ENCODE measurements at places on chromosomes 4 and X.

GRCh38 chrX:133250184-133251100, 32.3 kb upstream of the TFDP3 start:
- no peak for DNase-seq

- no peak for DNase-seq
Measured at GRCh38 chr4:152062936-152063620, 302.3 kb upstream of the GATB start.

DNA sequence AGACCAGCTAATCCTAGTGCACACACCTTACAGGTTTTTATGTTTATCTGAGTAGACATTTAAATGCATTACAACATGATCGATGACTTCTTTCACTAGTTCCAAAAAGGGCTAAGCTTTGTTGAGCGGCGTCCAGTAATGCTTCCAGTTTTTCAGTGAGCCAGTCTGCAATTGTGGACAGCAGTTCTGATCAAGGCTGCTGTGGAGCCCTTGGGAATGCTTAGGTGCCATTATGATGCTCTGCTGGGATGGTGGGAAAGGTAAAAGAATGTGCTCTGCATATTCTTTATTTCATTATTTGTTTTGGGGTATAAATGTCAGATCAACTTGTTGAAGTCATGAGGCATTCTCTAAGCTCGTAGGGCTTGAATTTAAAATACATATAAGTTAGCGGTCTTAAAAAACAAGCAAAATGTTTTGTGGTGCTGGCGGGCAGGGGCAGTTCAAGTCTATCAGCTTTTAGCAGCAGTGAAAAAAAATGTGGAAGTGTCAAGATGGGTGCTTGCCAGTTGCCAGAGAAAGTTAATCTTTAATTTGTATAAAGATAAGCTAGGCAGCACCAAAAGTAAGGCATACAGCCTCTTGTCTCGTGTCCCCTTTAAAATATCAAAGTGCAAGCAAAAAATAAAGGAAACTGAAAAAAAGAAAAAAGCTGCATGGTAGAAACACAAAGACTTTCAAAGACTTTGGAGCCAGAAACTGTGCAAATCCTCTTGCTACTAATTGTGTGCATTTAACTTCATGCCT, 5.8 kb downstream of the MID1IP1 start:
- no peak for DNase-seq

GRCh38 chr4:107977482-107977881, 12.2 kb upstream of the HADH start:
- DNase-seq = no peak

DNA sequence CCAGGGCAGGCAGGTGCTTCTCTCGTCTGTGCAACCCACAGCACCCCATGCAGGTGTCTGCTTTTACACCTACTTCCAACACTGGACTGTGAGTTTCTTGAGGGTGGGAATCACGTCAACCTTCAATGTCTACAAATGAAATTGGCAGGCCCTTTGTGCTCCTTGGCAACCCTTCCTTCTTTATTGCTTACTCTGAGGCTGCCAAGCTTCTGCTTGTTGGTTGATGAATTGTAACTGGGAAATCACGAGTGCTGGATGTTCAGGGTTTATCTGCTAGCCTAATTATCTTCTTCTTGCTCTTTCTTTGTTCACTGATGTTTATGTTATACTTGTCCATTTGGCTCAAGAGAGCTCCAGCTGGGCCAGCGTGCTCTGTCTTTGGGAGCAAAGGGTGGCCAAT, 2.5 kb upstream of the DGAT2L6 start:
- DNase-seq = no peak

- DNase-seq = no peak
Measured at GRCh38 chr4:161522031-161522430, 641.8 kb downstream of the FSTL5 start.

DNA sequence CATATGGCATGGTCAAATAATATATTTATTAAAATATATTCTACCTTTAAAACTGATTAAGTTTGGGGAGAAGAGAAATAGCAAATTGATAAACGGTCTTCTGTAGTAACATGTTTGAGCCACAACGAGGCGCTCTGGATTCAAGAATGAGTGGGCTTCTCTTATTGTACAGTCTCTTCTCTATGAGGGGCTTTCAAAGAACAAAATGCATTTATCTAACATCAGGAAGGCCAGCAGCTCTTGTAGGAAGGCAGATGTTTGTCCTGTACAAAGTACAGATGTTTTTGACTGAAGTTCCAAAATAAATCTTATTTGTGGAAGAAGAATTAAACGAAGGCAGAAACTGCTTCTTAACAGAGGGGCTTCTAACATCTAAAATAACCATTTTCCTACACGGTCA, 153.6 kb downstream of the RASL11B start:
- peak; percentile 10 for DNase-seq

- no peak for DNase-seq
Measured at GRCh38 chr4:52837716-52838558, 24.2 kb upstream of the RASL11B start.

DNA sequence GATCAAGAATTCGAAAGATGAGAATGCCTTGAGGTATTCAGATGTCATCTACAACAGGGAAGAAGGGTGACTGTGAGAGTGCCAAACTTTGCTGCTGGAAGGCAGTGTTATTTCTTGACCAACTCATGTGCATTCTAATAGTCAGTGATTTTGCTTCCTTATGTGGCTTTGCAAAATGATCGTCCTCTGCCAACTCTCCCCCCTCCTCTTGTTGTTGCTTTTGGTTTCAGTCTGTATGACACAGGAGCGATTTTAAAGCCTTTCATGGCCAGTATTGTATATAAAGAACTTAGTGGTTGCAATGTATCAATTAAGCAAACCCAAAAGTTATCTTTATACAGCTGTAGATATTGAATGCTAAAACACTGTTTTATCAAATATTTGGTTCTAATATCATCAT, 379.1 kb downstream of the IL1RAPL1 start:
- no peak for DNase-seq

DNA sequence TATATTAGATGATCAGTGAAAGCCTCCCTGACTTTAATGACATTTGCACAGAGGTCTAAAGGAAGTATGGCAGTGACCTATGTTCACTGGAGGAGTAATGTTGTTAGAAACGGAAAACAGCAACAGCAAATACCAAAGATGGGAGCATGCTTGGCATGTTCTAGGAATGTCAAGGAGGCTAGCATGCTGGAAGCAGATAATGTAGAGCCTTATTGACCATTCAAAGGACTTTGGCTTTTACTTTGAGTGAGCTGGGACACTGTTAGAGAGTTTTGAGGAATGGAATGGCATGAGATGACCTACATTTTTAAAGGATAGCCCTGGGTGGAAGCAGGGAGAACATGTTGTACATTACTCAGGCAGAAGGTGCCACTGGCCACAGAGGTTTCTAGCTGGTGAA, 6.0 kb downstream of the RPA4 start:
- DNase-seq = no peak

DNA sequence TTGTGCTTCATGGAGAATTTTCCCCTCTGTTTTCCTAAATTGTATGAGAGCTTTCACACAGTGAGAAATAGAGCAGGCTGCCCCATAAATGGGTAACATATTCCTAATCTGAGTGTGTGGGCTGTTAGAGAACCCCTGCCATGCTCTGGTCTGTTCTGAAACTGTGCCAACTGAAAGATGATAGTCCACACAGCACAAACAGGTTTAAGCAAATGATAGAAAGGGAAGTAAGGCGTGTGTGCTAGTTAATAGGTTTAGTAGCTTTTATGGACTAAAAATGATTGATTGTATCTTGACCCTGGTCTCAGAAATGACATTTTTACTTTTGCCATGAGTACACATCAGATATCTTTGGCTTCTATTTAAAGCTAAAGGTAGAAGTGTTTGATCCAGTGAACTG, 106.2 kb downstream of the PRRG1 start:
- no peak for DNase-seq

DNA sequence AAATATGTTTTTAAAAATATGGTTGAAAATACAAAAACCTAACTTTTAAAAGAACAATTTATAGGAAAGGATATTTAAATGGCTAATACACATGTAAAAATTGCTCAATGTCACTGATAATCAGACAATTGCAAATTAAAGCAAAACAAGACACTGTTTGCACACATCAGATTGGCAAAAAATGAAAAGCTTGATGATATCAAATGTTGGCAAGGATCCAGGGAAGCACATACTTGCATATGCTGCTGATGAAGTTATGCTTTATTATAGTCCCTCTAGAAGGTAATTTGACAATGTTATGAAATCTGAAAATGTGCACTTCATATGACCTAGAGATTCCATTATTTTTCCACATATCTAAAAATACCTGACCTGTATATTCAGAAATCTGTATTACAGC, 45.7 kb upstream of the EPGN start:
- no peak for DNase-seq

DNA sequence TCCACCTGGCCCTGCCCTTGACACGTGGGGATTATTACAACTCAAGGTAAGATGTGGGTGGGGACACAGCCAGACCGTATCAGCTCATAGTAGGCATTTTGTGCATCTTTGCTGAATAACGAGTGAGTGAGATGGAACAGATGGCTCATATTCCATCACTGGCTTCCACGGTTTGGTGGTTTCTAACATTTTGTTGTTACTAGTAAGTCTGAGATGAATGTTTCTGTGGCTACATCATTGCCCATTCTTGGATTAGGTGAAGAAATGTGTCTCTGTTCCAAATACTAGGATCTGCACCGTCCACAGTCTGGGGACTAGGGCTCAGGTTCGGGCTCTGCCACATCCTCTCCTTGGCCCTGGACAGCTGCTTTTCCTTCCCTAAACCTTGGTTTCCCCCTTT, 3.6 kb downstream of the ABLIM2 start:
- DNase-seq = no peak

GRCh38 chr4:29588617-29589016, 1131.6 kb upstream of the PCDH7 start:
- DNase-seq = no peak

DNA sequence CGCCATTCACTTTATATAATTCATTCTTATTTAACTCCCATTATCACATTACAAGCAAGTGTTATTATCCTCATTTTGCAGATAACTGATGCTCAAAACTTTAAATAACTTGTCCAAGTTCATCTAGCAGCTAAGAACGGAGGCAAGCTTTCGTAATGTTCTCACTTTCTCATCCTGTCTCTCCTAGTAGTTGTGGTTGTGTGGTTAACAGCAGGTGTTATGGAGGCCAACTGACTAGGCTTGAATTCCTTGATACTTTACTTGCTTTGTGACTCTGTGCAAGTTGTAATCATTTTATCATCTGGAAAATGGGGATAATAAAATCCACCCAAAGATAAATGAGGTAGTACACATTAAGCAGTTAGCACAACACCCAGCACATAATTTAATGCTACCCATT, 109.9 kb upstream of the PTPN13 start:
- no peak for DNase-seq

DNA sequence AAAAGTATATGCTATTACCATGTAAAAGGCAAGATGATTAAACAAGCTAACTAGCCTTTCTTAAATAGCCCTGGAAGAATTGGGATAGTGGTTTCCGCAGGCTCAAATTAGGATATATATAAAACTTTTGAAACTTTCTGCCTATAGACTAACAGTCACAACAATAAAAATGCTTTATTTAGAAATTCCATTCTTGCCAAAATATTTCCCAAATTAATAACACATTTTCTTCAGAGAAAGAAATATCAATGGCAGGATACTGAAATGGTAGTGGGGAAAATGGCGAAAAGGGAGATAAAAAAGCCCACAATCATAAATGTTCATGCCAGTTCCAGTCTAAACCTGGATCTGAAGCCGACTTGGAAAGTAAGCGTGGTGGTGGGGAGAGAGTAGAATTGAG, 56.0 kb downstream of the MAD2L1 start:
- no peak for DNase-seq

- no peak for DNase-seq
Measured at GRCh38 chrX:27162496-27162895, 300.6 kb downstream of the PPP4R3C start.

GRCh38 chr4:91826186-91826585, 477.6 kb upstream of the GRID2 start:
- DNase-seq = no peak

GRCh38 chrX:107978071-107978470, 4.1 kb downstream of the TEX13B start:
- no peak for DNase-seq

DNA sequence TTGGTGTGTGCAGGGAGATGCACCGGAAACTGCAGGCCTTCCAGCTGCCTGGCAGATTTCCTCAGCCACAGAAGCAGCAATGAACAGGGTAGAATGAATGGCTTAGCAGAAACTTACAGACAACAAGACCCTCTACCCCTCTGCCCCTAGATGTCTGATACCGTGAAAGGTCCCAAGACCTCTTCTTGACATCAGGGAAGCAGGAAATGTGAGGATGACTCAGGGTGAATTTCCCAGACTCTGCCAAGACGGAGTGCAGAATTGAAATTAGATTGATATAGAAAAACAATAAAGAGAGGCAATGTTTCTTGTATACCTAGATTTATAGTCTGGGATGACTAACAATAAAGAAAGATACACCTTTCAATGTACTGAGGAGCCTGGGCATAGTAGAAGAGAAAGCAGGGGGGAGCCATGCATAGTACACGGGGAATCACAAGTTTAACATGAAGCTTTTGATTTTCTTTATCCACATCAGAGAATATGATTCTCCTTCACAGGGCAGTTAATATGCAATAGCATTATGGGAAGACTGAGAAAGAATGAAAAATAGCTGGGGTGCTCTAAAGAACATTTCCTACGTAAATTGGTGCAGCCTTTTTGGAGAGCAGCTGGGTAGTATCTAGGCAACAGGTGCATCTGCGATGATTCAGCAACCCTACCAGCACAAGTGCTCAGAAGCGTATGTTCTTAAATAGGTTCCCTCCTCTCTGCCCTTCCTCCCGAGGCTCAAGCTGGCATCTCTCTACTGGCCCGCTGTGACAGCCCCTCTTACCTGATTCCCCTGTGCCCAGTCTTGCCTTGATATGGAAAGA, 18.3 kb upstream of the CXCR3 start:
- no peak for DNase-seq

DNA sequence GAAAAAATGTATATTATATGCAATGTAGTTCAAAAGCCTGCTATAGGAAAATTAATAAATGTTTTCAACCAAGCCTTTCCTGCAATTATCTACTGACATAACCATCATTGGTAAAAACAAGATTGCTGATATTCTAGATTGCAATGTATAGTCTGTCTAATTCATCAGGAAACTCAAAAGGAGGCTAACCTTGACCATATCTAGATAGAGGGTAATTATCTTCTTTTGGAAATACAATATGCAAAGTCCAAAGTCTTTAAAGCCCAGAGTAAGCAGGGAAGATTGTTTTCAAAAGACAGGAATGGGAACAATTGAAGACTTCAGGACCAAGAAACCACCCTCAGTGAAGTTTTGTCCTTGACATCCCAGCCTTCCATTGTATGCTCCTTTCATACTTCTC, 123.1 kb upstream of the GLRA2 start:
- DNase-seq = no peak

DNA sequence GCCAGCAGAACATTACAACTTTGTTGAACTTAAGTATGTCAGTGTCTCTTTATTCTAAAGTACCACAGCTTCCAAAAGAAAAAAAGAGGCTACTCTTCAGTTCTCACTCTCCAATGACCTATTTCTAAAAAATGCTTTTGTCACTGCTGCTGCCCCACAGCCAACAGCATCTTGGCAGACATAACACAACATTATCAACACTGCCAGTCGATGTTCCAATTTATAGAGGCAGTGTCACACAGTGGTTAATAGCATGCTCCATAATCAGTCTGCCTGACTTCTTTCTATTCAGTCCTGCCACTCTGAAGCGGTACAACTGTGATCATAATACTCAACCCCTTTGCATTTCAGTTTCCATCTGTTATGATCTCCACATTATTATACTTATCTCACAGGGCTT, 69.2 kb downstream of the PLS3 start:
- no peak for DNase-seq

Data from activated naive CD8-positive, alpha-beta T cell treated with anti-CD3 and anti-CD28 coated beads, Interleukin-2, amount 50 U/mL, for 24 hours (primary cell).